GM03348 (cell line): ENCODE measurements at places on chromosomes 16 and 17.

DNA sequence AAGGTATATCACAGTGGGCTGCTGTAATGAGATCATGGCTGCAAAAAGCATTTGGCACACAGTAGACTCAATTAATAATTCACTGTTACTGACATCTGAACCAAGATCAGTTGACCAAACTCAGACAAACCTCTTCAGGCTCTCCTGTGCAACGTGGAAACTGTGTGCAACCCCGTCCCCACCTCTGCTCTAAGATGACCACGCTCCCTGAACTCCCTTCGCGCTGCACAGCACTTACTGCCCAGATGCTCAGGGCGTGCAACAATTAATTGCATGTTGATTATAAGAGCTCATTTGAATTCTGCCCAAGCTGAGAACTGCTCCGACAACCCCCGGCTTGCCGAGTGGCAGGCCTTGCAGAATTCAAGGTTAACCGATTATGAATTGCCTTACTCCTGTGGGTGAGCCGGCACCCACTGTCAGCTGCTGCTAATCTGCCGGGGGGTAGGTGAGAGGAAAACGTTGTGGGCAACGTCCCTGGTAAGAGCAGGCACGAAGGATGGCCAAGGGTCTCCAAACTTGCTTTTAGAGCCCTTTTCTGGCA lies 1.3 kb upstream of the GSG1L start:
- DNase-seq, result no peak

DNA sequence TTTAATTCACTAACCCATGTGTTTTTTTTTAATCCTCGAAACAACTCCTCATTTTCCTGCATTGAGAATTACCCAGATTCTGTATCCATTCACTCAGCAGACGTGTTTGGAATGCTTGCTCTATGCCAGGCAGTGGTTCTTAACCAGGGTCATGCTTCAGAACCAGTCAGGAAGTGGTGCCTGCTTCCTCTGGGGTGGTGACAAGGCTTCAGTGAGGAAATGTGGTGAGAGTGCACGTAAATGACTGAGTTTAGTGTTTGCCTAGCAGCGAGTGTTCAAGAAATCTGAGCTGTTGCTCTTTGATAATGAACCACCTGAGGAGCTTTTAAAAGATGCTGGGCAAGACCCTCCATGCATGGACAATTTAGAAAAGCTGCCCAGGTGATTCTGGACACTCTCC lies 9.9 kb downstream of the ZFP90 start:
- no peak for DNase-seq

DNA sequence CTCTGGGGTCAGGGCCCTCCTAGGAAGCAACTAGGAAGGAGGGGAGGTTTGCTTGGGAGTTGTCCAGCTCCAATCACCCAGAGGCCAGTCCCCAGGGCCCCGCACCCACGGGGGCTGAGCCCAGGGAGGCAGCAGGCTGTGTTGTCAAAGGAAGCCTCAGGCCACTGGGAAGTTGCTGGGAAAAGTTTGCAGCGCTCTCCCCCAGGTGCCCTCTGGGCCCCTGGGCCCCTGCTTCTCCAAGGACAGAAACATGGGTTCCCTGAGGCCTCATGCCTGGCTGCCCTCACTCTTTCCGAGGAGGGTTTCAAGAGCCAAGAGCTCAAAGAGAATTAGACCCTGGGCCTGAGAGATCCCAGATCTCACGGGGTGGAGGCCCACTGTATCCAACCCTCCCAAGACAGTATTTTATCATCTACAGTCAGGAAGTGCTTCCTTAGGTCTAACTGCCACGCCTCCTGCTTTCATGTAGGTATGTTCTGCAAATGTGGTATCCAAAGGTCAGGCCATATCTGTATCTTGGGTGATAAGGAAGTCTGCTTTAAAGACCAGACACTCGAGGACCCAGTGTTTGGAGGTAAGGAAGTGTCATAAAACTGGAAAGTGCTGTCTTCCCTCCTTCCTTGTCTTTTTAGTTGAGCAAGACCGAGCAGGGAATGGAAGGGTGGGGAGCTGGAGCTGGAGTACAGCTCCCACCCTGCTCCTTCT lies 44.2 kb upstream of the ZNF423 start:
- DNase-seq, result no peak

DNA sequence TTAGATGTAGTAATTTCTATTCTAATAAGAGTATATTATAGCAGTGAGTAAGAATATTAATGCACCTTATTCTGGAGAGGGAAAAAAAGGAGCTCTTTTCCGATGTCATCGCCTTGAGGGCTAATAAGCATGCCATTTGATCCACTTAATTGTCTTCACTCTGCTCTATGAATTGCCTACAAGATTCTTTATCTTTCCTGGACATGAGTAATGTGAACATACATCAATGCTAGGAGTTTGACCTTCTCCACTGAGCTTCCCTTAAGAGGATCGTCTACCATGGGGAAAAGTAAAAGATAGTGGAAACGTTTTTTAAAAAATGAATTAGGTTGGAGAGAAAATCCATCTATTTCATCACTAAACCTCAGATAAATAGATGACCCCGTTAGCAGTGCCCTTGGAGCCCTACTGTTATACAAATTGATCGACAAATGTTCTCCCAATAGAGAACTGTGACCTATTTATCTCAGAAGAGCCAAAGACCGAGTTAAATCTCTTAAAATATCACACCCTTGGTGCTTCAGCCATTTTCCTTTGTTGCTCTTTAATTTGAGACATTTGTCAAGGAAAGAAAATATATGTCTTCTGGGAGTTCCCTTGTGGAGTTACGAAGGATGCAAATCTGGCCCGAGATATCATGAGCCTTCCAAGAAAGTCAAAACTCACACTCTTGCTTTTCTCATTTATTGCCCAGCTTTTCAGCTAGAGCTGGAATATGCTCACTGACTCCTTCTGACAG lies 898.5 kb downstream of the KCNJ2 start:
- no peak for DNase-seq

GRCh38 chr17:38967290-38967738 lies at the start of gene FBXO47:
TSS of gene FBXO47 (minus strand) at chr17:38967403. CDS start at chr17:38963025, 4,378 bp downstream.
- peak; percentile 81 for DNase-seq

DNA sequence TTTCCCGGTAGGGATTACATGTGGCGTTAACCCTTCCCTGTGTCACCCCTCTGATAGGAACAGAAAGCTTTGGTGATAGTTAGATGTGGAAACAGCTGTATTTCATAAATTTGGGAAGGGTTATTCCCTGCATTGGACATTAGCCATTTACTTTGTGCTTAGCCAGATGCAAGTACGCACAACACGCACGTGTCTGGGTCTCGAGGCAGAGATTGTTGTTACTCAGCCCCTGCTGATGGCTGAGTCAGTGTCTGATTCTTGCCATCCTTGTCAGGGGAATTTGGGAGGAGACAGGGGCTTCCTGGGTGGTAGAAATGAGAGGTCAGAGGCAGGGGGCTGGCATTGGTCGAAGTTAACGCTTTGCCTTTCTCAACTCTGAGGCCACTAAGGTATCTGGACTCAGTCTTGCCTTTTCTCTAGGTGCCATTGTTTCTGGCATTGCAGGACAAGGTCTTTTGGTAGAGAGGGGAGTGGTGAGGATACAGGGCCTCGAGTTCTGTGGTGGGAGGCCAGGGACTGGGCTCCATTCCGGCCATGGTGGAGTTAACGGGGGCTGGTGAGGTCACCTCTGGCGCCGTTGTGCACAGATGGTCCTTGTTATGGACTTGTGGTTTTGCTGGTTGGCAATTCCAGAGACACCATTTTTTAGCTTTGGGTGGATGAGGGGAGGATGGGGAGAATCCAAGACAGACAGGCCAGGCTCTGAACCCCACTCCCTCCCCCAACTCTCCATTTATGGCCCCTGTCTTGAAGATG lies 8.2 kb downstream of the MMP2 start:
- DNase-seq, result peak; percentile 87

- no peak for DNase-seq
These were observed 26.6 kb upstream of the GSE1 start for GRCh38 chr16:85586380-85587104.

DNA sequence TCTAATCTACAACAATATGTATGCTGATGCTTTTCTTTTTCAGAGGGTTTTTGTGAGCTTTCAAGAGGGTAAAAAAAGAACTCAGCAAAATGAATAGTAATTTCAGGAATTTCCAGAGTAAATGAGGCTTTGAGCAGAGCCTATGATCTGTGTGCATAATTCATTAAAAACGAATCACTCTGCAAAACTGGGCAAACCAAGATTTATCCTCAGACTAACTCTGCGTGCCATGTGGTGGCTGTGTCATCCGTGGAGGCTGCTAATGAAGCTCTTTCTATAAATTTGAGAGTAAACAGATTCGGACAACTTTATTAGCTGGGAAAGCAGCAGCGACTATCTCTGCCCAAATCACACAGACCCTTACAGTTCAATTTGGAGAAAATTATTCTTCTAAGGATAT lies 83.8 kb downstream of the FOXL1 start:
- DNase-seq, result peak; percentile 35

DNA sequence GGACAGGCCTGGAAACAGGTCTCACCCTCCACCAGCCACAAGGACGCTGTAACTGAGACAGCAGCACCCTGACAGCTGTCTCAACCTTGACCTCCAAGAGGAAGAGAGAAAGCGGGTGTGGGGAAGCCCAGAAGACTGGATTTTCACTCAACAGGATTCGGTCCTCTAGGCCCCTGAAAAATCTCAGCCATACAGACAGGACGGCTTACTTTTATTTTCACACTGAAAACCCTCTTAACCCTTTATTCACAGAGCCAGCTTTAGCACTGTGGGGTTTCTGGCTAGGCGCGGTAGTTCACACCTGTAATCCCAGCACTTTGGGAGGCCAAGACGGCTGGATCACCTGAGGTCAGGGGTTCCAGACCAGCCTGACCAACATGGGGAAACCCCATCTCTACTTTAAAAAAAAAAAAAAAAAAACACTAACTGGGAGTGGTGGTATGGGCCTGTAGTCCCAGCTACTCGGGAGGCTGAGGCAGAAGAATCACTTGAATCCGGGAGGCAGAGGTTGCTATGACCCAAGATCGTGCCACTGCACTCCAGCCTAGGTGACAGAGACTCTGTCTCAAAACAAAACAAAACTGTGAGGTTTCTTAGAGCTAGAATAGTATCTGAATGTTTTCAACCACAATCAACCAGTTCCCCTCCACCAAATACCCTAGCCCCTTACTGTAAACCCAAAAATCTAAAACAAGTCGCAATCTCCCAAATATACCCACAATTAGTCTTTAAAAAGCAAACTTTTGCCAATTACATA lies 5.3 kb downstream of the ANKRD11 start:
- DNase-seq, result no peak

DNA sequence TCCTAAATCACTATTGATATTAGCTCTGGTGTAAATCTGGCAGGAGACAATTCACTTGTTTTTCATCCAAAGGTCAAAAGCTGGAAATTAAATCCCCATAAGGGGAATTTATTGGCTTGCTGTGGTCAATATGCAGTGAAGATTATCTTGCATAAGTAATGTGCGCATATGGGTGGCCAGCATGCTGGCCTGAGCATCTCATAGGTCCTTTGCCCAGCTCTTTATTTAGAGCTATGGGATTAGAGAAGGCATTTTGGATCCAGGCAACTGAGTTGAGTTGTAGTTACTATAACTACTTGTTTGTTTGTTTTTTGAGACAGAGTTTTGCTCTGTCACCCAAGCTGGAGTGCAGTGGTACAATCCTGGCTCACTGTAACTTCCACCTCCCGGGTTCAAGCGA lies 110.7 kb downstream of the AATF start:
- no peak for DNase-seq

- no peak for DNase-seq
These were observed 32.8 kb upstream of the METRNL start for GRCh38 chr17:83046448-83047181.

GRCh38 chr17:64075913-64076312 lies 54.0 kb downstream of the ERN1 start:
- no peak for DNase-seq

DNA sequence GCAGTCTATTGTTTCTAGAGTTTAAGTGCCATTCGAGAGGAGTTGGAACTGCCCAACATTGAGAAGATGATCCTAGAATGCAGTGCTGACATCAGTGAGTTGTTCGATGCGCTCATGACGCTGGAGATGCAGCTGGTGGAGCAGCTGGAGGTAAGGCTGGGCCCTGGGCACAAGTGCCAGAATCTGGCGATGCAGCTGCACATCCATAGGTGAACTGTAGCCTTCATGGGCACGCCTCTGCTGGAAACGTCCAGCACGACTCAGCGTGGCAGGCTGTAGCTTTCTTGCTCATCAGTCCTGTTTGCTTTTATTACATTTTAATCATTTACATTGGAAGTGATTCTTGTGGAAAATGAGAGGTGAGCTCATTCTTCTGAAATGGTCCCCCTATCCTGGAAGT lies 31.7 kb downstream of the DRC3 start:
- DNase-seq, result no peak

GRCh38 chr16:56919099-56919800 lies 12.7 kb upstream of the HERPUD1 start:
- no peak for DNase-seq
